ENCODE measurements at places on chromosomes 13 and 19.

DNA sequence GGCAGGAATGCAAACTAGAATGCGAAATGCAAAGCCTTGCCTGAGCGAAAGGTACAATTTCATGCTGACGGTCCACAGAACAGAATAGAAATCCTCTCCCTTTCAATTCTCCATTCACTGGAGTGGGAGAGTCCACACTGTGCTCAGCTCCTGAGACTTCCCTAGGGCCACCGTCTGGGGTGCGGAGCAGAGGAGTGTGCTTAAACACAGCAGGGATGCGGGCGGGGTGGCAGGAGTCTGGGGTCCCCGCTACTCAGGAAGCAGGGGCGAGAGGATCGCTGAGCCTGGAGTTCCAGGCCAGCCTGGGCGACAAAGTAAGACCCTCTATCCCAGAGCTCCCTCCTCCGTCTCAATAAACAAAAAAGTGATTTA is 552 bp upstream of the ZNF816 start:
- DNase-seq = no peak

DNA sequence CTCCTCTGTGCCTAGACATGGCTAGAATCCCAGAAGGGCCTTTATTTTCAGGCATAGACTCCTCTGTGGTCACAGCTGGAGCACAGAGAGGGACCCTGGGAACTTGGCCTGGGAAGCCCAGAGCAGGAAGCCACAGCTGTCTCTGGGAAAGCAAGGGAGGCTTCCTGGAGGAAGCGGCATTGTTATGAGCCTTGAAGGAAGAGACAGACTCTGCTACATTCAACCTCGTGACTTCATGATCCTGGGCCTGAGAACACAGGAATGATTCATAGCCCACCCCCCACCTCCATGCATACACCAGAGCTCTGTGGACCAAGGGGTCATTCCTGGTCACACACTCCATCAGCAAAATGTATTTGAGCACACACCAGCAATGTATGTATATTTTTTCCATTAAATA is 8.6 kb downstream of the RDH8 start:
- DNase-seq = no peak

DNA sequence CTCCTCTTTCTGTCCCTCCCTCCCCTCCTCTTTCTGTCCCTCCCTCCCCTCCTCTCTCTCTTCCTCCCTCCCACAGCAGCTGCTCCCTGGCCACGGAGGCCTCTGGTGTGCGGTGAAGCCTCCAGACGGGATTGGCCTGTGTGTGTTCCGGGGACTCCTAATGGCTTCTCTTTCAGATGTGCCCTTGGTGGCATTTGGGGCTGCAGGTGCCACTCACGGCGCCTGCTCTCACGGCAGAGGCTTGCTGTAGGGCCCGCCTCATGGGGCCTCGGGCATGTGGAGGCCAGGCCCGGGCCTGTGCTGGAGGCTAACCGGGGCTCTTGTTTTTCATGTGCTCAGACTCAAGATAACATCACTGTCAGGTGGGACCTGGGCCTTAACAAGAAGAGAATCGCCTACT is 20.9 kb downstream of the UPF1 start:
- no peak for DNase-seq

- no peak for DNase-seq
Observed at GRCh38 chr13:114310956-114311355, 3.3 kb upstream of the CHAMP1 start.

GRCh38 chr19:41563854-41564514 is 12.0 kb upstream of the CEACAM21 start:
- DNase-seq = no peak

DNA sequence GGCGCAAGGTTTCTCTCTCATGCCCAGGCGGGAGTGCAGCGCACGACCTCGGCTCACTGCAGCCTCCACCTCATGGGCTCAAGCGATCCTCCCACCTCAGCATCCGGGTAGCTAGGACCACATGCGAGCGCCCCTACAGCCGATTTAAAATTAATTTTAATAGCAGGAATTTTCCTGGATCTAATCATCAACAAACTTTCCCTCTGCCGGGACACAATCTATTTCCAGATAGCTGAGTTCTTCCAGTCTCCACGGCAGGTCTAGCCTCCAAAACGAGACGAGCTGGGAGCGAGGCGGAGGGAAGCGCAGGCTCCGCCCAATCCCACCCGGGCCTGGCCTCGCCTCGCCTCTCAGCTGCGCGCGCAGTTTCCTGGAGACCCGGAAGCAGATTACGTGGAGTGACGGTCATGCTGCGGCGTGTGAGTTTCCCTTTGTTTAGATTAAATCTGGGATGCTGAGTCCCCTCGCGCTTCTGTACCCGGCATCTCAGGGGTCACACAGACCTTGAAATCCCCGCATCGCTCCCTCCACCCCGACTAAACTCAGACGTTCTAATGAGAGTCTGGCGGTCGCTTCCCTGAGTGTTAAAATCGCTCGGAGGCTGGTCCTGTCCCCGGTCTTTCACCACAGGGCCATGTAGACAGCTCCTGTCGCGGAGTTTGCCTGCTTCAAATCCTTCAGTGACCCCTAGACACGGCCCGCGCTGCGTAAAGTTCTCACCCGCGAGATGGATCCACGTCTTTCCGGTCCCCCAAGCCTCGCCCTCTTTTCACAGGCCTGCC is at the start of gene ZNF880:
TSS of gene ZNF880 (plus strand) at position 365 of the 782 bp plus-strand sequence. CDS start at position 408, 43 bp downstream.
- DNase-seq = peak; percentile 83

- no peak for DNase-seq
Observed at GRCh38 chr13:33615436-33615835, 202.5 kb upstream of the RFC3 start.

DNA sequence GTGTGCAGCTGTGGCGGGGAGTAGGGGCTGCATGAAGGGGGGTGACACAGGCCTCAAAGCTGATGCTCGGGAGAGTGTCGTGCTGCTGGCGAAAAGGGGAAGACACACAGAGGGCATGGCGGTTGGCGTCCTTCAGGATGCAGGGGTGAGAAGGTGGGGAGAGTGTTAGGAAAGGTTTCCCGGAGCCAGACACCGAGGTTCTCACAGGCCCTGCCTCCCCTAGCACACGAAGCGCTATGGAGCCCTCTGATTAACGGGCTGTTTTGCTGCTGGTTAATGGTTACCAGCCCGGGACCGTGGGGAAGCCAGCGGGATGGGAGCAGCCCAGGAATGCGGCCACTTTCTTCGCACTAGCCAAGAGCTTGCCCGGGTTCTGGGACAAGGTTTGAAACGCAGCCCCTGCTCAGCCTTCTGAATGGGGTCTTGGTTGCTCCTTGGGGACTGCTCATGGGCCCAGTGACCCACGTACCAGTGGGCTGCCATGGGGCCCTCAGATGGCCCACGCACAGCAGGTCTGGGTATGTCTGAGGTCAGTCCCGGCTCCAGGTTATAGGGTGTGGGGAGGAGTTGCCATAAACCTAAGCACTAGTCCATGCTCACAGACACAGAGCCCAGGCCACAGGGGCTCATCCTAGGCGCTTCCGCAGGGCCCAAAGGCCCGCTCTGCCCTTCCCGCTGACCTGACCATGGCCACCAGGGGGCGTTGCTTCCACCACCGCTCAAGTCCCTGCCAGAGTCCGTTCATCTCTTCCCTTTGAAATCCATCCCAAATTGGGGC is 31.3 kb upstream of the ISYNA1 start:
- DNase-seq = no peak

- DNase-seq = no peak
Observed at GRCh38 chr19:10074153-10074552, 12.0 kb upstream of the SHFL start.

DNA sequence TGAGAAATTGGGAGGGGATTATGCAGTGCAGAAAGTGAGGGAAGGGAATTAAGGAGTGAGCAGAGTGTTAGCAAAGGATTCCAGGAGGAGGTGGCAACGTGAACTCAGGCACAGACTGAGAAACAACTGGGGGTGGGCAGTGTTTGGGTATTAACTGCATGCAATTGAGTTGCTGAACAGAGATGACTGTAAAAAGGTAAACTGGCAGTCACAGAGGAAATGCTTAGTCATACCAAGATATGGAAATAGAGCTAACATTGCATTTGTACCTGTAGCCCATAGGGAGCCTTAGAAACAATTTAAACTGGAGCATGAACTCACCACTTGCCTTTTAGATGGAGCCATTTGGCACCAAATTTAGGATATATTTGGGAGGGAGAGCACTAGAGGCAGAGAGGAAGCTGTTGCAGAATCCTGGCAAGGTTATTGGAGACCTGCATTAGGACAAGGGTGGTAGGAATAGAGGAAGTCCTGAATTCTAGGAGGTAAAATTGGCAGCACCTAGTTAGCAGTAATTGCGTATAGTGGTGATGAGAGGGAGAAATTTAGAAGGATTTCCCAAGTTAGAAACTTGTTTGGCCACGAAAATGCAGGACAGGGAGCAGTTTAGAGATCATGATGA is 100.6 kb upstream of the FRY start:
- DNase-seq = no peak

DNA sequence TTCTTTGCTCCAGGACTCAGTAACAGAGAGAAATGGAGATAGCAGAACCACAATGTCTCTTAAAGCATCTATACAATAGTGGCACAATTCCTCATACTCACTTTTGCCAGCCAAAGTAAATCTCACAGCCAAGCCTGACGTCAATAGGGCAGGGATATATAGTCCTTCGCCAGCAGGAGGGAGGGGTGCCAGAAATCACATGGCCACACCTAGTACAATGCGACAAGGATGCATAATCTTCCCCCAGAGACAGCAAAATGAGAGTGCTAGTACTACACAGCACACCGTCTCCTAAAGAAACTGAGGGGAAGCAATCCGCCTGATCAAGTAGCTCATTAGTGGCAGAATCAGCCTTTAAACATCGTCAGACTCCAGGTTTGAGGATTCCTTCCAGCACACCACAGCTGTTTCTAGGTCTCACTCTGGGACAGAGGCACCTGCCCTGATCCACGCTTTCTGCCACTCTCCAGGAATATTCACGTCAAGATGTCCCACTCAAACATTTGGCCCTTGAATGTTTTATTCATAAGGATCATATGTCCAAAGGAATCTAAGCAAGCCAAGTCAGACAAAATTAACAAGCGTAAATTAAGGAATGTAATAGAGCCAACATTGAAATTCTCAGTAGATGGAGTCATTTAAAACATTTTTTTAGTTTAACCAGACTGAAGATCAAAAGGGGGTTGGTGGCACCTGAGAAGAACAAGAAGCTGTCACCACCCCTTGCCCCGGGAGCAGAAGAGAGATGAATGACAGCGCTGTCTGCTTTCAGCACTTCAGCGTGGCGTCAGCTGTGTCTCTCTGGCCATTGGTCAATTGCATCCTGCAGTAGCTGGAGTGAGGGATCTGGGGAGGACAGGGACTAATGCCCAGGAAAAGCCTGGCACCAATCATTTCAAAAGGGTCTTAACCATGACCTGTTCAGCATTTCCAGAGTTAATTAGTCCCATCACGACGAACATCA is 63.5 kb upstream of the SERP2 start:
- DNase-seq = no peak

DNA sequence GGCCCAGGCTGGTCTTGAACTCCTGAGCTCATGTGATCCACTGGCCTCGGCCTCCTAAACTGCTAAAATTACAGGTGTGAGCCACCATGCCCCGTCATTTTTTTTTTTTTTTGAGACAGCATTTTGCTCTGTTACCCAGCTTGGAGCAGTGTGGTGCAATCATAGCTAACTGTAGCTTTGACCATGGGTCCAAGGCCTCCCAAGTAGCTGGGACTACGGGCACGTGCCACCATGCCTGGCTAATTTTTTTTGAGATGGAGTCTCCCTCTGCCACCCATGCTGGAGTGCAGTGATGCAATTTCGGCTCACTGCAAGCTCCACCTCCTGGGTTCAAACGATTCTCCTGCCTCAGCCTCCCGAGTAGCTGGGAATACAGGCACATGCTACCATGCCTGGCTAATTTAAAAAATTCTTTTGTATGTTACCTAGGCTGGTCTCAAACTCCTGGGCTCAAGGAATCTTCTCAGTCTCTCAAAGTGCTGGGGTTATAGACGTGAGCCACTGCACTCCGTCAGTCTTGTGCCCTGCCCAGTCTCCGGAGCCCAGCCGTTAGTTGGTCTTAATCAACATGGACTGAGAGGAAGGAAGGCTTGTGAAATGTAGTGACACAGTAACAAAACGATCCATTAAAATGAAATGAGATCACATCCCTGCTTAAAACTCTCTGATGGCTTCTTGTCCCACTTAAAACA is 1.4 kb upstream of the LRG1 start:
- DNase-seq = no peak

DNA sequence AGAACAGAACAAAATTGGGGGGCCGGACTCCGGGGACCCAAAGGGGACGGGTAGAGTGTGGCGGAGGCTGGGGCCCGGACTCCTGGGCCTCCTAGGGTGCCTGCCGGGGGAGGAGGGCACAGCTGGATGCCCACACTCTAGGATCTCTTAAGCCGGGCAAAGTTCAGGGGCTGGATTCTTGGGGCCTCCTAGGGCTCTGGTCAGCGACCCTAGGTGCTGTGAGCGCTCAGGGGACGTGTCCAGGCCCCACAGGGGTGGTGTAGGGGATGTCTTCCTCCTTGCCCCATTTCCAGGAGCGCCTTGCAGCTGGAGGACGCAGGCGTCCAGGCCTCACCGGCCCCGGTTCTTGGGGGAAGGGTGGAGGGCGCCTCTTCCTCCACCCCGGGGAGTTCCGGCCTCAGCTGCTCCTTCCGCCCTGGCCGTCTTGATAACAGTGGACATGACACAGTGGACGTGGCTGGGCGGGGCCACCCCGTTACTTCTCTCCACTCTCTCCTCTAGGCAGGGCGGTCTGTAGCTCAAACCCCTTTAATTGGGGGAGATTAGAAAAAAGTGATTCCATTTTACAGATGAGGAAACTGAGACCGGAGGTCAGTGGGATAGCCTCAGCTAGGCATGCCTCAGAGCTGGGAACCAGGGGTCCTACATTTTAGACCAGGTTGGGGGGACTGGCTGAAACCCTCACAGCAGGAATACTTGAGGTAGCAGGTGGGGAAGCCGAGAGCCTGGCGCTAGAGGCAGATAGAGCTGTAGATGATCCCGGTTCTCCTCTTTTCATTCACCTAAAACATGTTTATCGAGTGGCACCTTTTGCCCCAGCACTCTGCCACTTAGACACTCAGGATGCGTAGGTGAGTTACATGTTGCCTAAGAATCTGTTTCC is 705 bp downstream of the STXBP2 start:
- DNase-seq = no peak

DNA sequence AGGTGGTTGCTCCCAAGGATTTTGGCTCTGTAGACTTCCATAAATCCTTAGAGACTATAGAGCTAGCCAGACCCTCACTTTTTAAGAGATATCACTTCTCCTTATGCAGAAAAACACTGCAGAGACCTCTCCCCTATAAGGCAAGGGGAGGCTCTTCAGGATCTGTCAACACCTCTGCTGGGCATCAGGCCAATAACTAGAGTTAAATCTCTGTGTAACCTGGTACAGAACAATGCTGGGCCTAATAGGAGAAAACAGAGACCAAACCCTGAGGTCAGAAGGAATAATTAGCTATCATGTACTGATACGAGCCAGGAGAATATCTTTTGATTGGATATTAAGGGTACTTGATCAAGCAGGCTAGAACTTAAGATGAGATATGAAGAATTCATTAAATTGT is 358.5 kb downstream of the TBC1D4 start:
- no peak for DNase-seq

DNA sequence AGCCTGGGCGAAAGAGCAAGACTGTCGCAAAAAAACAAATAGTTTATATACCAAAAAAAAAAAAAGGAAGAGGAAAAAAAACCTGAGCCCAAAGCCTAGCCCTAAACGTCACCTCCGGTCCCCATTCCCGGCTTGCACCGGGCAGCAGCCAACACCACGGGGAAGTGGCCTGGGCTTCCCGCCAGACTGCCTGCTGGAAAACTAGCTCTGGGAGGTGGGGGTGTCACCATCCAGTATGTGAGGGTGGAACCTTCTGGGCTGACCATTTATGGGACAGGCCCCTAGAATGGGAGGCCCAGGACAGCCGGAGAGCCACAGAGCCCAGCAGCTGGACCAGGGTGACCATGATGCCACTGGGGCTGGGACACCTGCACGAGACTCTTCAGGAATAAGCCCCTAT is 37.3 kb downstream of the IL12RB1 start:
- DNase-seq = no peak

- no peak for DNase-seq
Observed at GRCh38 chr13:41107104-41107571, 25.5 kb downstream of the KBTBD6 start.

All from fibroblast of skin of left biceps (primary cell).